ENCODE measurements at places on chromosomes 7 and 10.

DNA sequence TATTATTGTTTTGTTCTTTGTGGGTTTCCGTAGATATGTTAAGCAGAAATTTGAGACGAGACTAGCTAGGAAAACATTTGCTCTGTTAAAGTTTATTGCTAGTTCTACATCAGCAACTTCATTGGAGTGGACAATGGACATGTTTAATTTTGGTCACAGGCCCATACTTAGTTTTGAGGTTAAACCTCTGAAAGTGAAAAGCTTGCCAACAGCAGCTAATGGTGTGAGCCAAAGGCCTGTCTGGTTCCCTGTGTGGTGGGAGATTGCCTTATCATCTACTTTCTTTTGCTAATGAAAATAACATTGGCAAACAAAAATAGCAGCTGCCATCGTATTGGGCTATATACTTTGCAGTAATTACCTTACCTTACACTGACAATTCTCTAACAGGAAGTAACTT, 388.4 kb upstream of the FZD8 start:
- no peak for DNase-seq

- DNase-seq: no peak
Measured at GRCh38 chr10:110310741-110311140, 6.0 kb upstream of the SMNDC1 start.

DNA sequence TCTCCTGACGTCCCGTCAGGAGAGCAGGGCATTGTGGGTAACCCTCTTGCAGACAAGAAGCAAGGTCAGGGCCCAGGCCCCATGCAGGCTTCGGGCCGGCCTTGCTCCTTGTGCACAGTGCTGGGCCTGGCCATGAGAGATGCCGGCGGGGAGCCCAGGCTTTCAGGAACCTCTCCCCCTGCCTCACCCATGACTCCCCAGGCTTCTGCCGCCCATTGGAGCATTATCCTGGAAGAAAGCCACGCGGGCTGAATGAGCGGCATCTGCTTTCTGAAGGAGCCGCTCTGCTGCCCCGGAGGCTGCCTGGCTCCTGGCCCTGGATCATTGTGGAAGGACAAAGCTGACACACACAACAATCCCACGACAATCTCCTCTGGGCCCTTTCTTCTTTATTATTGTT, 233.5 kb downstream of the TCF7L2 start:
- no peak for DNase-seq

DNA sequence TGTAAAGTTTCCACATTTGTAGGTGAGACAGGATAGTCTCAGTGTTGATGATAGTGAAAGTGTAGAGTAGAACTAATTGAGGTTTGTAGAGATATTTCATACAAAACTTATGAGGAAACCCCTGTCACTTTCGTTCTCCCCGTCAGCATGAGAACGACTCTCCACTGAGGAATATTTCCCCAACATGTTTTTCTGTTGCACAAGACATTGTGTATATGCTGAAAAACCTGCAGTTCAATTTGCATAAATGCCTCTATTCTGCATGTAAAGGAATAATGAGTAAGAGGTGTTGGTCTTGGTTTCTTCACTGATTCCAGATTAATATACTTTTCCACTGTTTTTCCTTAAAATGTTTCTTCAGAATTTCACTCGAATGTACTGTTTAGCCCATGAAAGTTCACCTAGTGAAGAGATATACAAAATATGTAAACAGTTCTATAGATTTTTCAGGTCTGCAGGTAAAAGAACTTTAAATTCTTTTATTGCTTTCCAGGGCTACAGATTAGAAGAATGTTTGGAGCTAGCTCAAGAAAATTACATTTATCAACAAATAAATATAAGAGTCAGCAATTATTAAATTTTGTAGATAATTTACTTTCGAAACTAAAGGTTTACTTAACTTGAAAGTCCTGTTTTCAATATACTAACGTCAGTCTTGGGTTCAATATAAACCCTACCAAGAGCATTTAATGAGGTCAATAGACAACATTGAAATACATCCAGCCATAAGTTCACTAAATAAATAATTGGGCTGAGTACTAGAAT, 37.2 kb downstream of the HEPACAM2 start:
- DNase-seq: no peak

GRCh38 chr10:23413629-23414089, 25.2 kb upstream of the OTUD1 start:
- no peak for DNase-seq
